ENCODE measurements at places on chromosomes 13 and 19.

DNA sequence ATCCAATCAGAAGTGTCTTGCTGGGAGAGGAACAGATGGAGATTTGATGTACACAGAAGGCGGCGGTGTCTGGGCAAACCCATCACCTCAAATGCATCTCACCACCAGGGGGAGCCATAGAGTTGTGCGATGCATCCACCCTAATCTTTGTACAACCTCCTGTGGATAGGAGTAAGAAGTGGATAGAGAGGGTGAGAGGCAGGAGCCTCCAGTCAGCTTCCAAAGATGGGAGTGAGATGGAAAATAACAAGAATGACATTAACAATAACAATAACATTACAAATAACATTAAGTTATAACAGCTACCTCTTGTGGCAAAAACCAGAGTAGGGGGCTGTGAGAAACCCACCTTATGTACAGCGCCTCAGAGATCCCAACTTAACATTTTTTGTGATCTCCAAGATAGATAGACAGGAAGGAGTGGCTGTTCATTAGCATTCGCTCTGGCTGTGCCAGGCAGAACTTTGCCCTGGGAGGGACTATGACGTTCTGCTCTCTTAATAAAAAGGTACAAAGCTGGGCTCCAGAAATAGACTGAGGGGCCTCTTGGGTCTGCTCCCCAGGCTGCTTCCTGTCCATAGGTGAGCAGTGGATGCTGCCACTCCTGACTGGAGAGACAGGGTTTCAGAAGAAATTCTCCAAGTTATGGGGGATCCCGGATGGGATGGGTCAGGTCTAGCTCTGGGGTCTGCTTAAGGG is 5.2 kb upstream of the CEACAM18 start:
- peak; percentile 87 for DNase-seq

DNA sequence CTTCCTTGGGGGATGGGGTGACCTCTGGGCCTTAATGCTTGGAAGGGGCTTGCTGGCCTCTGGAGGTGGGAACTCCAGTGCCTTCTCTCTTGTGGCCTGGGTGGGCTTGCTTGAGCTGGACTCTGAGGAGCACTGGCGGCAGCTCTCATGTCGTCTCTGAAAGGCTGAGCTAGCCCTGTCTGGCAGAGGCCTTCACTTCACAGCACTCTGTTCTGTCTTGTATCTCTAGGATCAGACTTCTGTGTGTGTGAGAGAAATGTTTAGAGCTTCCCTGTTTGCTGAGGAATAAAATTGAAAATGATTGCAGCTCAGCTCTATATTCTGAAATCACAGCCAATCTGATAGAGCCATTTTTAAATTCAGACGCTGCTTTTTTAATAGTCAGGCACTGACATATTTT is 185.3 kb downstream of the KCNRG start:
- DNase-seq: no peak

- DNase-seq: peak; percentile 94
These were observed at the start of gene JAK3 for GRCh38 chr19:17847538-17848366. JAK3 (minus strand) TSS chr19:17847982; CDS start chr19:17844417, 3,565 bp downstream.

DNA sequence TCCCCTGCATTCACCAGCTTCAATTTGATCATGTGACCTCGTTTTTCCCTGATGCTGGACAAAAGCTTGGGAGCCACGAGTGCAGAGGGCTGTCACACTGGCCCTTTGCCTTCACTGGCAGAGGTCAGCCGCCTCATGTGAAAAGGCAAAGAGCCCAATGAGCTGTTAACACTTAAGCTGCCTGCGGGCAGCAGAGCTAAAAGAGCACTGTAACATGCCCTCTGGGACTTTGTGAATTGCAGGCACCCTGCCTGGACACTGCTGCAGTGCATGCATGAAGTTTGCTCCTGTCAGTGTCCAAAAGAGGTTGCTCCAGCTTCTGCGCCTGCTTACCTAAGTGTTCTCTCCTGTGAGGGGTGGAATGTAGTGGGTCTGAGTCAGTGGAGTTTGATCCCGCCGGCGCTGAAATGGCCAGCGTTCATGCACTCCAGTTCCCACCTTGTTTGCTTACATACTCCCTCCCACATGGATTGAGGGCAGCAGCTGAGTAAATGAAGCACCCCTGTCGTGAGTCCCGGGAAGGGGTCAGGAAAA is 193.7 kb downstream of the RFC3 start:
- DNase-seq: no peak

DNA sequence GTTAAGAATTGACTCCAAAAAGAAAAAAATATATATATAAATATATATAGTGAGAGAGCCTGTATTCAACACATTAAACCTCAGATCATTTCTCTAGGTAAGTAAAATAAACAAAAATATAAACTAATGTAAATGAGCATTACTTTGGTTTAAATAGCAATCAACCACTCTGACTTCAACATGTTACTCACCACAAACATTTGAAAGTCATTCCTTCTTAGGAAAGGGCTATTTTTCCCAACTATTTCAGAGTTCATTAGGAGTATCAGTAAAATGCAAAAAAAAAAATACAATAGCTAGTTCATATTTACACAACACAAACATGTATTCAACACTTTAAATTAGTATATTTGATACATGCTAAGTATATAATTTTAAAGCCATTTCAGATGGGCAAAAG is 40.5 kb downstream of the KLF12 start:
- DNase-seq: no peak

GRCh38 chr13:29583073-29583785 is 12.3 kb downstream of the SLC7A1 start:
- no peak for DNase-seq

GRCh38 chr13:74046431-74046830 is 87.8 kb downstream of the KLF12 start:
- no peak for DNase-seq

DNA sequence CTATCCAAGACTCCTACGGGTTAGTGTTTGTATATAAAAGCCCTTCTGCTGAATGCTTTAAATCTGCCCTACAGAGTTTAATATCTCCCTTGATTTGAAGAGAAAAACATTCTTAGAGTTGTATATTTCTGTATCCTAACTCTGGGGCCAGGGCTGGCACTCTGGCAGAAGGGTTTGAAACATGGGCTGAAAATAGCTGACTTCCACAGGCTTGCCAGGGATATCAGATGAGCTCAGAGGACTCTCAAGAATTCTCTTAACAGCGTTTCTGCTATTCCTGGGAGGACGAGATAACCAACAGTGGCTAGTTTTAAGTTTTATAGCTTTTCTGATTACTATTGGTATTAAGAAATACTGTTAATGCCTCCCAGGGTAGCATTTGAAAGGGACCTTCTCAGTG is 127.5 kb downstream of the LIG4 start:
- no peak for DNase-seq

DNA sequence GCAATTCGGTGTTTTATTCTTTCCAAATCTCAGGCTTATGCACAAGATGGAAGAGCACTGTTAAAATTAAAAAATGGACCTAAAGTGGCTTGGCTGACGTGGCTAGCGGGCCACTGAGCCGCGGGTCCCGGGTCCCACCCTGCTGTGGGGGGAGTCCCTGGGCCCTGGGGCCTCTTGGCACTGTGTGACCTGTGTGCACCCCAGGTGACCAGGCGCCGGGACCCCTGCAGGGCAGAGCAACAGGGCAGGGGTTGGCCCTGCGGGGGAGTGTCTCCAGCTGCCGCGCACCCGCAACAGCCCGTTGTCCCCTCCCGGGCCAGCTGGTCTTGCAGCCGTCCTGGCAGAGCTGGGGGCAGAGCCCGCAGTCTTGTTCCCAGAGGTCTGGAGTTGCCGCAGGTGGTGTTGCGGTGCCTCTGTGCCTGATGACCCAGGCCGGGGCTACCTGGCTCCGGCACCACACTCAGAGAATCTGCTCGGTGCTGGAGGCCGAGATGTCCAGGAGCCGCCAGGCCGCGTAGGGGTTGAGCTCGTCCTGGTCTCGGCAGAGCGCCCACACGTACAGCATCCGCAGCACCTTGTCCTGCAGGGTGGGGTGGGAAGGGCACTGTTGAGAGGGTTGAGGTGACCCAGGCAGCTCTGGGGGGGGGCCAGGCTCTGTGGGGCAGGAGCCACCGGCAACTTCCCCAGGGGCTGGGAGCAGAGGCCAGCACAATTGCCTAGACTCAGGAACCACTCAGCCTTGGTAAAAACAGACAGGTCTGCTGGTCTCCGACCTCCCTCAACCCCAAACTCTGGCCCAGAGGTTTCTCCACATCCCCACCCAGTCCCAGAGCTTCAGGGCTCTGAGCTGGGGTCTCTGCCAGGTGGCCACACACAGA is 1.0 kb upstream of the CTXN1 start:
- DNase-seq: no peak

DNA sequence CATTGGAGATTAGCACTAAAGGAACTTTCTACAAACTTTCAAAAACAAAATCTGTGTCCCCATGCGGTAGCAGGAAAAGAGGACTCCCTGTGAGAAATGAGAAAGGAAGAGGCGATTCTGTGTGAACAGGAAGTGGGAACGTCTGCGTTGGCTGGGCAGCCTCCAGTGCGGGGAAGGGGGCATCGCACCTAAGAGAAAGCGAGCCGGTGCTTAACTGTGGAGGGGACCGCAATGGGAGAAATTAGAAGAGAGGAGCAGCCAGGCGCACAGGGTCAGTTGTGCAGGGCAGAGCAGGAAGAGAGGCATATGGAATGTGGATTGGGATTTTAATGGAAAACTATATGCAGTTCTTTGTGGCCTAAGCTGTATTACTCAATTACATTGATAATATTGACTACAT is 77.4 kb upstream of the DOCK9 start:
- DNase-seq: peak; percentile 60

- peak; percentile 97 for DNase-seq
These were observed 1.1 kb upstream of the PPP1R12C start for GRCh38 chr19:55118401-55118991.

DNA sequence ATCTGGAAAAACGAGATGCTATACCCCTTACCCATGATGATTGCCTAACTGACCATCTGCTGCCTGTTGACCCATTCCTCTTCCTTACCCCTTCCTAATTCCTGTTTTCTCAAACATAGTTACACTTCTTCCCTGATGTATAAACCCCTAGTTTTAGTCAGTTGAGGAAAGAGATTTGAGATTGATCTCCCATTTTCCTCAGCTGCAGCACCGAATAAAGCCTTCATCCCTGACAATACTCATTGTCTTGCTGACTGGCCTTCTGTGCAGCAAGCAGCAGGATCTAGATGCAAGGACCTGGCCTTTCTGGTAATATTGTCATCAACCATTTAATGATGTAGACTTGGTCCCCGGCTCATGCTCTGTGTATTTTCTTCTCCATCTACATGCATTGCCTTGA is 999 bp upstream of the ZNF264 start:
- DNase-seq: no peak

DNA sequence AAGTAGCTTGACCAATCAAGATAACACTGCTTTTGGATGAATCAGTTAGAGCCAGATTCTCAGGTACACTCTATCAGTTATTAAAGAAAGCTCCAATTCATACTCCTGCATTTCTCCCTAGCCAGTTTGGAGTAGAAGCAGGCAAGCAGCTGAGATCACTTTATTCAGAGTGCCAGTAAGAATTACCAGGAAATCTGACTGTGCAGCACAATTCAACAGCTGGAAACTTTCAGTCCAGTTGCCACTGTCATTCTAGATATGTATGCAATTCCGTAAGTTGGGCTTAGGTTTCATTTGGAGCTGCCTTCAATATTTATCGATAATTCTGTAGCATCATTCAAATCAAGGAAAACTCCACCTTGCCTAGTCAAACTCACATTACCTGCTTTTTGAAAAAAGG is 2625.6 kb upstream of the PCDH20 start:
- DNase-seq: no peak

DNA sequence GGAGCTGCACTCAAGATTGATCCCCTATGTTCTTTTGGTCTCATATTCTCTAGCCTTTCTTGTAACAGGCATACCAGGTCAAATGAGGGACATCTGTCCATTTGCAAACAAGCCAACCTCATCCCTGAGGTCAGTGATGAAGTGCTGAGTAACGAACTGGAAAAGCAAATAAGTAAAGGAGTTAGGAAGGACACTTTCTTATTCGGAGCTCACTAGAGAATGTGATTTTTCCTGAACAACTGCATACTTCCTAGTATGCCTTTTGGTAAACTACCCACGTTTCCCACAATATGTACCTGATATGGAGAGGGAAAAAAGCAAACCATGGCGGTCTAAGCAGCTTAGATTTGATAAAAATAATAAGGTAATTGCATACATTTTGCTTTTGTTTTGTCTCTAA is 91.0 kb upstream of the MYCBP2 start:
- no peak for DNase-seq

GRCh38 chr13:31377946-31378345 is 178.2 kb downstream of the B3GLCT start:
- DNase-seq: no peak

DNA sequence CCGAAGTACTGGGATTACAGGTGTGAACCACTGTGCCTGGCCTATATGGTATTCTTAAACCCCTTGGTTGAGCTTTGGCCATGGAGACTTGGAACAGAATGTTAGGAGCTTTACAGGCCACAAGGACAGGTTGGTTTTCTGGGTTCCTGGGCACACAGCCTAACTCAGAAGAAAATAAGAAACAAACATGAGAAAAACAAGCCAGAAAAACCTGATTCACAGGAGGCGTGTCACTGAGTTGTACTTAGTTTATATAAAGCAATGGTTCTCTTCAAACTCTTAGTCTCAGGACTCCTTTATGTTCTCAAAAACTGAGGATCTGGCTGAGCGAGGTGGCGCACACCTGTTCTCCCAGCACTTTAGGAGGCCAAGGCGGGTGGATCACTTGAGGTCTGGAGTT is 125.1 kb upstream of the SPATA13 start:
- DNase-seq: no peak

DNA sequence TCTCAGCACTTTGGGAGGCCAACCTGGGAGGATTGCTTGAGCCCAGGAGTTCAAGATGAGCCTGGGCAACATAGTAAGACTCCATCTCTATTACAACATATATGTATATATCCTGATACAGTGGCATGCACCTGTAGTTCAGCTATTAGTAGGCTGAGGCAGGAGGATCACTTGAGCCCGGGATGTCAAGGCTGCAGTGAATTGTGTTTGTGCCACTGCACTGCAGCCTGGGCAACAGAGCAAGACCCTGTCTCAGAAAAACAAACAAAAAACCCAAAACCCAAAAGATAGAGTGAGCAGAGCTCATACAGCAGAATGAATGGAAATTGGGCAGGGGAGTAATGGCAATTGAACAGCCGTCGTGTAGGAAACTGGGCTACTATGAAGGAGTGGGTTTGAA is 17.3 kb upstream of the SHKBP1 start:
- DNase-seq: no peak

DNA sequence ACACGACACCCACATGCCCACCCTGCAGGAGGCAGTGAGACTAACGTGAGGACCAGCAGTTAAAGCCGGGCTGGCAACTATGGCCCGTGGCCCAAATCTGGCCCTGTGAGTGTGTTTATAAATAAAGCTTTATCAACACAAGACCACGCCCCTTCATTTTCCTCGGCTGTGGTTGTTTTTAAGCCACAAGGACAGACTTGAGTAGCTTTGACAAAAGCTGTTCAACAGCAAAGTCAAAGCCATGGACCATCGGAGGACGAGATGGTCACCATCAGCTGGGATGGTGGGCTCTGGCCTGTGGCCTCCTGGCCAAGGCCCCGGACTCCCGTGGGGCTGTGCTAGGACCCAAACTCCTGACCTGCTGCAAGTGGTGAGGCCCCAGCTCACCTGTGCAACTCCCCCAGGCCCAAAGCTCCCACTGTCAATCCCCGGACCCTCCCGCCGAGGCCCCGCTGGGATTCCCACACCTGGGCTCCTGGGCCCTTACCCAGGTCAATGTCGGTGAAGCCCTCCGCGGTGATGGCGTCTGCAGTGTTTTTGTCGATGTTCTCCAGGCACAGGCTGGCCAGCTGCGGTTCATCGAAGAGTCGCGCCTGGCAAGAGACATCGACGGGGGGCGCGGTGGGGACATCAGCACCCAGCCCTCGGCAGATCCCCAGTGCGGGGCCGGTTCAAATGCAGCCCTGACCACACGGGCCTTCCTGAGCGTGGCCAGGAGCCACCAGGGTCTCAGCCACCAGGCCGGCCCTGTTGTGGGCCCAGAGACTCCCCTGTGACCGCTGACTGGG is 25.1 kb downstream of the BTBD2 start:
- DNase-seq: no peak

All from GM23338 (cell line).